ENCODE measurements at places on chromosomes 16 and 17. TPM values are rescaled to one million over a fixed set of nuclear protein-coding genes. Genes with fewer than 3 reads are reported as not detected.

The KRTAP3-1 gene
- total RNA-seq: not detected

The CBLN1 gene
- not detected for total RNA-seq

The CAPNS2 gene
- 7.9 TPM for total RNA-seq

The GRAPL gene
- total RNA-seq: 1.3 TPM

The PRAC1 gene
- not detected for total RNA-seq
